ENCODE measurements at places on chromosomes 12 and 14. TPM values are rescaled to one million over a fixed set of nuclear protein-coding genes. Genes with fewer than 3 reads are reported as not detected.
A peak's percentile ranks its signal among the peaks of the same experiment; 100 is the strongest.

Gene TMEM229B
- total RNA-seq, result 26.6 TPM

GRCh38 chr12:130043685-130044406 is 118.4 kb upstream of the FZD10 start:
- DNase-seq, result no peak
- no peaks in the 10 kb centered on the region for H3K36me3 ChIP-seq

Gene CPNE6
- not detected for total RNA-seq

DNA sequence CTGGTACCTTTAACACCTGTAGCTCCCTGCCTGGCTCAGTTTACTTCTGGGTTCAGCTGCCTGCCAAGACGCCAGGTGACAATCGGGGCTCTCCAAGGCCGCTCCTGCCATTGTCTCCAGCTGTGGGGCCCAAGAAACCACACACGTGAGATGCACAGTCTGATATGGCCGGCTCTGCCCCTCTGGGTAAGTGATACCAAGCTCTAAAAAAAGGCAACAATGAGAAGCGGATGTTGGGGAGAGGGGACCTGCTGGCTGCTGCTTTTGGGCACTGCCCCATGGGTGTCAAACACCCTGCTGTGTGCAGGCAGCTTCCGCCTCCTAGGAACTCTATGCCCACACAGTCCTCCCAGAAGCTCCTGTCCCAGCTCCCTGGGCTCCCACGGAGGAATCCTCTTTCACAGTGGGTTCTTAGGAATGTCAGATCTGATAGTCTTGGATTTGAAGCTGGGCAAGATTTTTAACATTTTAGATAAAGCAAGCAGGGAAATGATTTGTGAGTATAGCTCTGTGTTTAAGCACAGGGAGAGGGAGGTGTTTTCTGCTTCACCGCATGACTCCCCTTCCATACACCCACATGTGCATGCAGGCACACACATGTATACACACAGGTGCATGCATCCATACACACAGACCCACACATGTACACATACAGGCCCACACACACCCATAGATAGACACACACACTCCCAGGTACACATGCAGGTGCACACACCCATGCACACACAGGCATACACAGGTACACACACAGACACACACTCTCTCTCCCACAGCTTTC is 1135.8 kb downstream of the BCL11B start:
- H3K4me3 ChIP-seq, result no peak overlapping the region
- H3K27ac ChIP-seq, result no peak overlapping the region

DNA sequence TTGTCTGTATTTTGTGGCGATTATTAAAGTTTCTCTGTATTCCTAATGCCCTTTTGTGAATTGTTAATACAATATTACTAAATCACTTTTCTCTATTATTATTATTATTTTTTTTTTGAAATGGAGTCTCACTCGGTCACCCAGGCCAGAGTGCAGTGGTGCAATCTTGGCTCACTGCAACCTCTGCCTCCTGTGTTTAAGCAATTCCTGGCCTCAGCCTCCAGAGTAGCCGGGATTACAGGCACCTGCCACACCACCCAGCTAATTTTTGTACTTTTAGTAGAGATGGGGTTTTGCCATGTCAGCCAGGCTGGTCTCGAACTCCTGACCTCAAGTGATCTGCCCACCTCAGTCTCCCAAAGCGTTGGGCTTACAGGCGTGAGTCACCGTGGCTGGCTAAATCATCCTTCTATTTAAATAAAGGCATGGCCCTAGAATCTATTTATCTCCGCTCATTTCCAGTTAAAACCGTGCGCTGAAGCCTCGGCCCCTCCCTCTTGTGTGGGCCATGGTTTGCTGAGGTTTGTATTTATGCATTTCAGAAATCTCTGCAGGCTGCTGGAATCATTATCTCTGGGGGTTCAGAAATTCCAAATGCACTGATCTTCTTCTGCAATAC is 1136.4 kb upstream of the TMEM132C start:
- H3K27me3 ChIP-seq, result no peaks in the 10 kb centered on the region
- DNase-seq, result no peak
- H3K4me3 ChIP-seq, result no peak overlapping the region
- no peaks in the 10 kb centered on the region for H3K36me3 ChIP-seq
- H3K27ac ChIP-seq, result no peak overlapping the region
- no peaks in the 10 kb centered on the region for H3K4me1 ChIP-seq

Gene CLEC12A
- not detected for total RNA-seq

- H3K27ac ChIP-seq, result no peak overlapping the region
- no peak overlapping the region for H3K4me3 ChIP-seq
- DNase-seq, result no peak
- no peaks in the 10 kb centered on the region for H3K36me3 ChIP-seq
Observed at GRCh38 chr14:75292101-75292563, 13.5 kb downstream of the FOS start.

Gene PGF
- total RNA-seq, result 7.3 TPM

DNA sequence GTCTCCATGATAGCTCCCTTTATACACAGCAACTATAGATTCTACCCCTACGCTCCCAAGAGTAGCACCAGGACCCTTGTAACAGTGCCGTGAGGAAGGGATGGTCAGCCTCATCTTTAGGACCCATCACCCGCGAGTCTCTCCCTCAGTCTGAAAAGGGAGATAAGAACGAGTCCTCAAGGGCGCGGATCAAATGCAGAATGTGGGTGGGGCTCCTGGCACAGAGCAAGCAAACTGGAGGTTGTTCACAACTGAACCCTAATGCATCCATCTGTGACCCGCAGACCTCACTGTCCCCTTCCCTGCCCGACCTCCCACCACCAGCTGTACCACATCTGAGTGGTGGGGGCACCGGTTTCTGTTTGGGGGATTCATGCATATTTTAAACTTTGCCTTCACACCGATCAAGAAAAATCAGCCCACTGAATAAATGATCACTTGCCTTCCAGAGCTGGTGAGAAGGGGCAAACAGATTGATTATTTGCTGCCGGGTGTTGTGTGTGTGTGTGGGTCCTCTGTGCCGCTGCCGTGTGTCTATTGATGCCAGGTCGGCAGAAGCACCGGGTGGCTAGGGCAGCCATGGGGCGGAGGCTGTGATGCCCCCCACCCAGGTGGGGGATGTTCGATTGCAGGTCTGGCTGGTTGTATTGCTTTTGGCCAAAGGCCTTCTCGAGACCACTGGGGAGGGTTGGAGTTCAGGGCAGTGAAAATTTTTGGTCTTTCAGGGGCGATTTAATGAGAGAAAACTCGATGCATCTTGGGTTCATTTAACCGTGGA is 35.7 kb upstream of the BEGAIN start:
- H3K36me3 ChIP-seq, result no peaks in the 10 kb centered on the region
- H3K4me3 ChIP-seq, result no peak overlapping the region
- DNase-seq, result no peak
- no peak overlapping the region for H3K27ac ChIP-seq
- no peaks in the 10 kb centered on the region for H3K27me3 ChIP-seq
- H3K4me1 ChIP-seq, result no peaks in the 10 kb centered on the region

Gene MUCL1
- total RNA-seq, result not detected

GRCh38 chr14:28731358-28731757 is 35.2 kb upstream of the FOXG1 start:
- no peak overlapping the region for H3K27ac ChIP-seq
- H3K36me3 ChIP-seq, result no peaks in the 10 kb centered on the region
- no peak overlapping the region for H3K4me3 ChIP-seq
- no peaks in the 10 kb centered on the region for H3K27me3 ChIP-seq
- no peaks in the 10 kb centered on the region for H3K4me1 ChIP-seq

Gene MYH6
- total RNA-seq, result not detected

Gene LTBP2
- 10.7 TPM for total RNA-seq

DNA sequence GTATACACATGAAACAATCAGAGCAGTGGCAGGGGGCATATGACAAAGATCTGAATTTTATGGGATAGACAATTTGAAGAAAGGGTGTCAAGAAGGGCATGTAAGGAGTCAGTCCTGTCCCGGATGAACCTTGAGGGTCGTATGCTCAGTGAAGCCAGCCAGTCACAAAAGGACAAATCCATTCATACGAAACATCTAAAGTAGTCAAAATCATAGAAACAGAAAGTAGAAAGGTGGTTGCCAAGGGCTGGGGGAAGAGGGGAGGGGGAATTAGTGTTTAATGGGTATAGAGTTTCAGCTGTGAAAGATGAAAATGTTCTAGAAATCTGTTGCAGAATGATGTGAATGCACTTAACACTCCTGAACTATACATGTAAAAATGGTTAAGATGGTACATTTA is 157.5 kb downstream of the TGFB3 start:
- H3K4me1 ChIP-seq, result peaks cover 17% of the 10 kb centered on the region
- no peak overlapping the region for H3K27ac ChIP-seq
- no peaks in the 10 kb centered on the region for H3K36me3 ChIP-seq
- no peak overlapping the region for H3K4me3 ChIP-seq

DNA sequence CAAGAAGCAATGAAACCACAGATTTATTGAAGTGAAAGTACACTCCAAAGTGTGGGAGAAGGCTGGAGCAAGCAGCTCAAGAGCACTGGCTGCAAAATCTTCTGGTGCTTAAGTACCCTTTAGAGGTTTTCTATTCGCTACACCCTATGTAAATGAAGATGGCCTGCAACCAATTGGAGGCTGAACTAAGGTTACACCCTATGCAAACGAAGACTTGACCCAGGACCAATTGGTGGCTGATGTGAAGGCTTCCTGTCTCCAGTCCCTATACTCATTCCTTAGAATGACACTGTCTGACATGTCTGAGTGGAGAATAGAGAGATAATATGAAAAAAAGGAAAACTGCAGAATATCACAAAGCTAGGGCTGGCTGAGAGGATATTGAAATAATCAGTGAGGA is 57.2 kb downstream of the ALG10B start:
- no peak overlapping the region for H3K27ac ChIP-seq
- H3K4me3 ChIP-seq, result no peak overlapping the region
- DNase-seq, result no peak
- no peaks in the 10 kb centered on the region for H3K36me3 ChIP-seq
- no peaks in the 10 kb centered on the region for H3K27me3 ChIP-seq

DNA sequence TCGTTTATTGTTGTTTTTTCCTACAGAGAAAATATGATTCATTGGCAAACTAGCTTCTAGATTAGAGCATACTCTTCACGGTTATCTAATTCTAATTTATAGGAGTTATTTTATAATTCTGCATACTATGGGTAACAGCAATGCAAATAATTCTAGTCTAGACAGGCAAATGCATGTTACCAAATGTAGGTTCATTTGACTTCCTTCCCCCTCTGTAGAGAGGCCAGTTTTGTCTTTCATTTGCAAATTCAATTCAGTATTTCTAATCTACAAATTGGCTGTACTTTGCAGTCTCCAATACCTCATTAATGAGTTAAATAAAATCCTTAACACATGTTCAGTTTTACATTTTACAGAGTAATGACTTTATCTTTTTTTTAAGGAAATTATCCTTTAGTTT is 4.2 kb downstream of the LGMN start:
- H3K4me1 ChIP-seq, result no peaks in the 10 kb centered on the region
- no peaks in the 10 kb centered on the region for H3K27me3 ChIP-seq
- H3K4me3 ChIP-seq, result no peak overlapping the region
- H3K36me3 ChIP-seq, result peaks cover 16% of the 10 kb centered on the region
- no peak for DNase-seq
- H3K27ac ChIP-seq, result no peak overlapping the region

- DNase-seq, result no peak
- no peaks in the 10 kb centered on the region for H3K27me3 ChIP-seq
- H3K4me3 ChIP-seq, result no peak overlapping the region
- no peaks in the 10 kb centered on the region for H3K4me1 ChIP-seq
- no peak overlapping the region for H3K27ac ChIP-seq
Observed at GRCh38 chr12:25797949-25798348, 160.5 kb upstream of the RASSF8 start.

GRCh38 chr12:120721866-120722265 is 3.8 kb upstream of the ACADS start:
- H3K4me1 ChIP-seq, result no peaks in the 10 kb centered on the region
- H3K27me3 ChIP-seq, result no peaks in the 10 kb centered on the region
- no peak for DNase-seq
- no peak overlapping the region for H3K27ac ChIP-seq
- no peak overlapping the region for H3K4me3 ChIP-seq

Gene CD27
- total RNA-seq, result 2.8 TPM

Gene FSCB
- total RNA-seq, result not detected

- no peaks in the 10 kb centered on the region for H3K4me1 ChIP-seq
- H3K27ac ChIP-seq, result no peak overlapping the region
- no peak for DNase-seq
- H3K36me3 ChIP-seq, result no peaks in the 10 kb centered on the region
- H3K27me3 ChIP-seq, result no peaks in the 10 kb centered on the region
- H3K4me3 ChIP-seq, result no peak overlapping the region
Observed at GRCh38 chr12:100539202-100539601, 34.3 kb upstream of the GAS2L3 start.

Gene CPM
- 25.6 TPM for total RNA-seq

GRCh38 chr12:88206601-88207000 is 64.5 kb downstream of the TMTC3 start:
- DNase-seq, result no peak
- H3K4me1 ChIP-seq, result no peaks in the 10 kb centered on the region
- H3K27me3 ChIP-seq, result no peaks in the 10 kb centered on the region

DNA sequence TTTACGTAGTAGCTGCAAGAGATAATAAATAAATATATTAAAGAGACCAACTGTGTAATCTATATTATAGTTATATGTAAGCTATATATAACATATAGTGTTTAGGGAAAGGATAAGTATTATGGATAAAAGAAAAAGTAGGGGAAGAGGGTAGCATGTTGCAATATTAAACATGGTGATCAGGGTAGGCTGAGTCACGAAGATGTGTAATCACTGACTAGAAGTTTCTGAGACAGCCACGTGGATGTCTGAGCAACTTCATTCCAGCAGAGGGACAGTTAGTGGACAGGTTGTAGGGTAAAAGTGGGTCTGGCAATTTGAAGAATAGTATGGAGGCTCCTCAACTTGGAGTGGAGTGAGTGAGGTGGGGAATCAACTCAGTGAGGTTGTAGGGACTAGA is 109.7 kb downstream of the ANO4 start:
- DNase-seq, result no peak
- H3K4me1 ChIP-seq, result no peaks in the 10 kb centered on the region
- H3K36me3 ChIP-seq, result no peaks in the 10 kb centered on the region
- no peak overlapping the region for H3K27ac ChIP-seq

Gene TAS2R31
- total RNA-seq, result 13.2 TPM

DNA sequence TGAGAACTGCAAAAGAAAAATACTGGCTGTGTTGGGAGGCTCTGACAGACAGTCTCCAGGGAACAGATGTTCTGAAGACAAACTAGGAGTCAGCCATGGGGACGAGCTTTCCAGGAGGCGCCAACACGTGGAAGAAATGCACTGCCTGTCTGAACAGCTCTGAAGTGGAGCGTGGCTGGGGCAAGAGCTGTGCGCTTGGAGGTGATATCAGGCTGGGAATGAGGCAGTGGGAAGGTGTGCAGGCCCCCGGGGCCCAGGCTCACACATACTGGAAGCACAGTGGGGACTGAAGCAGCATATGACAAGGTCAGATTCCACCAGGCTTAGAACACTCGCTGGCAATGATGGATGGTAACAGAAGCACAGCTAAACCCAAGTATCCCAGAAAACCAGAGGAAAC is 17.5 kb downstream of the APPL2 start:
- no peak for DNase-seq
- peak overlapping the region; percentile 91 for H3K27ac ChIP-seq
- H3K4me1 ChIP-seq, result peaks cover 73% of the 10 kb centered on the region
- H3K4me3 ChIP-seq, result no peak overlapping the region
- H3K27me3 ChIP-seq, result no peaks in the 10 kb centered on the region

Gene CLEC1B
- total RNA-seq, result not detected
